8988T (cell line): ENCODE measurements at places on chromosomes 11 and 22.

GRCh38 chr11:119092880-119093842 is 8.5 kb downstream of the HMBS start:
- DNase-seq = no peak

- no peak for DNase-seq
Observed at GRCh38 chr11:12497431-12497830, 120.1 kb downstream of the PARVA start.

DNA sequence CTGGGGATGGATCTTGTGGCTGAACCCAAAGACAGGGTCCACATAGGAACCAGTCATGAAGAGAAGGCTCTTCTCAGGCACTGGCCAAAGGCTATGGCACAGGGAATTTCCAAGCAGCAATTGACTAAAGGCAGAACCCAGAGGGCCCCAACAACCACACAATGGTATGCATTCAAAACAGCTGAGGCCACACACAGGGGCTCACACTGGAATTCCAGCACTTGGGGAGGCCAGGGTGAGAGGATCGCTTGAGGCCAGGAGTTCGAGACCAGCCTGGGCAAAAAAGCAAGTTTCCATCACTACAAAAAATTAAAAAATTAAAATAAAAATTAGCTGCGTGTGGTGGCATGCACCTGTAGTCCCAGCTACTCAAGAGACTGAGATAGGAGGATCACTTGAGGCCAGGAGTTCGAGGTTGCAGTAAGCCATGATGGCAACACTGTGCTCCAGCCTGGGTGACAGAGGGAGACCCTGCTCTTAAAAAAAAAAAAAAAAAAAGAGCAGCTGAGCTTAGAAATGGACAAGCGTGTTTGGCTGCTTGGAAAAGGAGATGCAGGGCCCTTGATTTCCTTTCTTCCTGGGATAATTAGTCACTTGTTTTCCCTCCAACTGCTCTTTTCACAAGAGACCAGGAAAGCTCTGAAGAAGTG is 44.6 kb downstream of the MYH9 start:
- no peak for DNase-seq

GRCh38 chr11:116558504-116559211 is 214.1 kb downstream of the BUD13 start:
- DNase-seq = peak; percentile 69

- no peak for DNase-seq
Observed at GRCh38 chr11:34791780-34792542, 124.2 kb downstream of the APIP start.

- no peak for DNase-seq
Observed at GRCh38 chr22:17241576-17242330, 22.5 kb upstream of the ADA2 start.

DNA sequence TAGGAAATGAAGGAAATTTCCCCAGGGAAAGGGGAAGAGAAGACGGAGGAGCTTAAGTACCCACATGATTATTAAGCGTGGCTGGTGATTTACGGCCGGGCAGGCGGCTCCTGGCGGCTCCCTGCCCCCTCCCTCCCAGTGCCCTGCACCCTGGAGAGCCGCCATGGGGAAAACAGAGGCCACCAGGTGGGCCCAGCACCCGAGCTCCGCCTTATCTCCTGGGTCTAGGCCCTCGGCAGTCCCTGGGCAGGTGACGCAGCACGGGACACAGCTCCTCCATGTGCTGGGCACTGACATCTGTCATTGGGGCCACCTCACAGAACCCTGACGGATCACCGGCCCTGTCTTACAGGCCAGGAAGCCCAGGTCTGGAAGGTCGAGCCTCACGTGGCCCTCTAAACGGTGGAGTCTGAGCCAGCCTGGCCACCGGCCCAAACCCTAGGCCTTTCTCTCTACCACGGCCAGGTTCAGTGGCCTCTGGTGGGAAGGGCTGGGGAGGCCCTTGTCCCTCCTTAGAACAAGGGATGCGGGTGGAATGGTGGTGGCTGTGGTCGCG is 60.2 kb upstream of the PPARA start:
- no peak for DNase-seq

- no peak for DNase-seq
Observed at GRCh38 chr22:46844606-46845210, 82.3 kb downstream of the TBC1D22A start.

GRCh38 chr22:44325718-44326490 is 13.2 kb upstream of the SHISAL1 start:
- no peak for DNase-seq

- DNase-seq = no peak
Observed at GRCh38 chr11:131447277-131447815, 76.9 kb downstream of the NTM start.

DNA sequence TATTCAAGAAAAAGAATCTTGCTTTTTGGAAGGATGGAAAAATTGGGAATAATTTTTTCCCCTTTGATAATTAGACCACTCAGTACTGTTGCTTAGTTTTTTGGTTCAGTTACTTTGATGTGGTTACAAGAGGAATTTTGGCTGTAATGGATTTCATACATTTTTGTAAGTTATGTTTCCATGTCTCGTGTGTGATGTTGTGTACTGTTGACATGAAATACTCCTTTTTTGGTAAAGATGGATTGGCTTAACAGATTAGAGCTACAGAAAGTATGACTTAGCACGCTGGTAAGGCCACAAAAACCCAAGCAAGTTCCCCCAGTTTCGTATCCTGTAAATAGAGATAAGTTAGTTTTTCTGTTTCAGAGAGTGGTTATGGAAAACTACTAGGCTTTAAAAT is 11.9 kb downstream of the TBCEL start:
- DNase-seq = no peak

GRCh38 chr11:80503990-80504389 is 1063.2 kb upstream of the TENM4 start:
- no peak for DNase-seq

DNA sequence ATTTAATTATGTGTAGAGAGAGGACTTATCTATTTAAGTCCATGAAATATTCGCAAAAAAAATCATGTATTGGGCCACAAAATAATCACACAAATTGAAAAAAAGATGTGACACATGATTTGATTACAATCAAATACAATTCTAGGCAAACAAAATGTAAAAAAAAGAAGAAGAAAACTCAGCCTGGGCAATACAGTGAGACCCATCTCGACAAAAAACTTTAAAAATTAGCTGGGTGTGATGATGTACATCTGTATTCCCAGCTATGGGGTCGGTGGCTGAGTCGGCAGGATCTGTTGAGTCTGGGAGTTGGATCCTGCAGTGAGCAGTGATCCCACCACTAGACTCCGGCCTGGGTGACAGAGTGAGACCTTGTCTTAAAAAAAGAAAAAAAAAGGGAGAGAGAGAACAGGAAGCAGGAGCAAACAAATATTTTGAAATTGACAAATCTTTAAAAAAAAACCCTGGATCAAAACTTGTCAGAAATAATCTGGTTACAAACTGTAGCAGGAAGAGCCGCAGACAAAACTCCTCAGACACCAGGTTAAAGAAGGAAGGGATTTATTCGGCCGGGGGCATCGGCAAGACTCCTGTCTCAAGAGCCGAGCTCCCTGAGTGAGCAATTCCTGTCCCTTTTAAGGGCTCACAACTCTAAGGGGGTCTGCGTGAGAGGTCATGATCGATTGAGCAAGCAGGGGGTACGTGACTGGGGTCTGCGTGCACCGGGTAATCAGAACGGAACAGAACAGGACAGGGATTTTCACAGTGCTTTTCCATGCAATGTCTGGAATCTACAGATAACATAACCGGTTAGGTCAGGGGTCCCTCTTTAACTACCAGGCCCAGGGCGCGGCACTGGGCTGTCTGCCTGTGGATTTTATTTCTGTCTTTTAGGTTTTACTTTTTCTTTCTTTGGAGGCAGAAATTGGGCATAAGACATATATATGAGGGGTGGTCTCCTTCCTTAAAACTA is 3.3 kb upstream of the TYMP start:
- no peak for DNase-seq

DNA sequence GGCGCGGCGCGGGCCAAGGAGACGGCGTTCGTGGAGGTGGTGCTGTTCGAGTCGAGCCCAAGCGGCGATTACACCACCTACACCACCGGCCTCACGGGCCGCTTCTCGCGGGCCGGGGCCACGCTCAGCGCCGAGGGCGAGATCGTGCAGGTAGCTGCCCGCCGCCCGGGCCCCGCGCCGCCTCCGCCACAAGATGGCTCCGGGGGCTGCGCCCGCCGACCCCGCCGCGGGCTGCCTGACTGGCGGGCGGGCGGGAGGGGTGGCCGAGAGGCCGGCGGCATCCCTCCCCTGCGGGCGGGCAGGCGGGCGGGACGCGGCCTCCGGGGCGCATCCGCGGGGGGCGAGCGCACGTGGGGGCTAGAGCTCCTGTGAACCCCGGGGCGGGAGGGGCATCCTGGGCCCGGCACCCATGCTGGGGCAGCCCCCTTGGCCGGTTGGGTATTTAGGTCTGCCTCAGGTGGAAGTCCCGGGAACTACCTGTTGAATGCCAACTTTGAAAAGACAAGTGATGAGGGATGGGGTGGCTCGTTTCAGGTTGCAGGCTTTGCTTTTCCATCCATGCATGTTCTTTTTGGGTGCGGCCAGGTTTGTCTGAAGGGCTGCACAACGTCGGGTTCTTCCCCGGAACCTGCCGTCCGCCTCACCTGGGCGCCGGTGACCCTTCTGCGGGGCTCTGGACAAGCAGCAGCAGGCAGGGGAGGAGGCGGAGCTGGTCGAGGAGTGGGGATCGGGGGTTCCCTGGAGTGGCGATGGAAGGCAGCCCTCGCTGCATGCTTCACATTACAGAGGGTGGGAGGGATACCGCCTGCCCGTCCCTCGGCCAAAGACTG is 760 bp downstream of the ZNRF3 start:
- peak; percentile 35 for DNase-seq

DNA sequence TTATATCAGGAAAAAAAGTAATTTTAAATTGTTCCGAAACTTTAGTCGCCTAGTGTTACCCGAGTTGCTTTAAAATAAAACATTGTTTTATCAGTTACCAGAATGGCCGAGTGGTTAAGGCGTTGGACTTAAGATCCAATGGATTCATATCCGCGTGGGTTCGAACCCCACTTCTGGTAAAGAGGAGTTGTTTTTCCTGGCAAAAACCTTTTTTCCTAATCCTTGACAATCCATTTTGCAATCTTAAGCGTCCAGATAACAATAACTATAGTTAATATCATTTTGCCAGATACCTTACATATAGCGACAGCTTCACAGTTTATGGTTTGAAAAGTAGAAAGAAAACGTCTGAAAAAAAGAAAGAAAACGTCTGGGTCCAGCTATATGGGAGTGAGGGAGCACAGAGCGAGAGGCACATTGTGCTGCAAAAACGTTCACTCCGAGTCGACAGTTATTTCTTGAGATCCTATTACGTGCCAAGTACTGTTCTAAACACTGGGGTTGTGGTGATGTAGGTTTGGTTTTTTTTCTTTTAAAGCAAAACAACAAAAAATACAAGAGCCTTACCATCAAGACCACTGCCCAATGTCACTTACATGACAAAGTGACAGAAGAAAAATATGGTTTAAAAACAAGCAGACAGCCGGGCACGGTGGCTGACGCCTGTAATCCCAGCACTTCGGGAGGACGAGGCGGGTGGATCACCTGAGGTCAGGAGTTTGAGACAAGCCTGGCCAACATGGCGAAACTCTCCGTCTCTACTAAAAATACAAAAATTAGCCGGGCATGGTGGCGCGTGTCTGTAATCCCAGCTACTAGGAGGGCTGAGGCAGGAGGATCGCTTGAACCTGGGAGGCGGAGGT is 40.6 kb downstream of the OR4D9 start:
- no peak for DNase-seq

GRCh38 chr11:94185416-94186084 is 56.9 kb downstream of the PANX1 start:
- no peak for DNase-seq

DNA sequence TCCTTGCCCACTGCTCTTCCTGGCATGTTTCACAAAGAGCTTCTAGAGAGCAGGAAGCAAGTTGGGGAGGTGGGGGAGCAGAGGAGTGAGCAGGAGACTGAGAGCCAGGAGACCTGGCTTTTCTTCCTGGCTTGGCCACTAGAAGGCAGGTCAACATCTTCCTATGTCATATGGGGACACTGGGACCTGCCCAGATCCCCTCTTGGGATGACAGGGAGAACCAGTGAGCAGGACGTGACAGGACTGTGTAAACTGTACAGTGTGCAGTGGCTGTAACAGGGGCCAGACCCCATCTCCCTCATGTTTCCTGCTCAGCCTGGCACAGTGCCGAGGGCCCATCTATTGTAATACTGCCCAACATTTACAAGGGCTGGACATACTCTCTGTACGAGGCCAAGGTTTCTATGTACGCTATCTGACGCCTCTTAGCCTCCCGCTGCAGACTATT is 29.4 kb downstream of the GDPD5 start:
- DNase-seq = peak; percentile 66

- DNase-seq = no peak
Observed at GRCh38 chr11:13857828-13858227, 104.7 kb upstream of the SPON1 start.

- DNase-seq = no peak
Observed at GRCh38 chr11:63958008-63958407, 16.4 kb upstream of the COX8A start.

DNA sequence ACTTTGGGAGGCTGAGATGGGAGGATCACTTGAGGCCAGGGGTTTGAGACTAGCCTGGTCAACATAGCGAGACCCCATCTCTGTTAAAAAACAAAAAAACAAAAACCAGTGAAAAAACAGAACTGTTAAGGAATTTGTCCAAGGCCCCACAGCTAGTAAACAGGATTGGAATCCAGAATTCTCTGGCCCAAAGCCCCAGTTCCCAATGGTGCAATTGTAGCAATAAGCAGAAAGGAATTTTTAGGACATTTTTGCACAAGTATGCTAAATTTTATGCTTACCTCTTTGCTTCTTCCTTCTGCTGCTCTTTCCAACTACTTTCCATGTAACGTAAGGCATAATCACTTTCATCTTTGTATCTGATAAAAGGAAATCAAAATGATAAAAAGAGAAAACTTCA is 11.6 kb downstream of the MISFA start:
- DNase-seq = no peak
